ENCODE measurements at places on chromosomes 7 and 10. TPM values are rescaled to one million over a fixed set of nuclear protein-coding genes. Genes with fewer than 3 reads are reported as not detected.

The SLC16A9 gene
- 35.4 TPM for polyA plus RNA-seq

The SFRP5 gene
- polyA plus RNA-seq = 4.1 TPM

The URGCP gene
- 36.8 TPM for polyA plus RNA-seq

The PRLHR gene
- polyA plus RNA-seq = 0.53 TPM

The UMAD1 gene
- polyA plus RNA-seq = 15.8 TPM

The PLEKHS1 gene
- not detected for polyA plus RNA-seq

The LRGUK gene
- 2.5 TPM for polyA plus RNA-seq
